NCI-H510A treated with DMSO at 0.1 percent for 48 hours (cell line): ENCODE measurements at places on chromosomes 3 and 15.

- no peak for DNase-seq
Observed at GRCh38 chr15:55673287-55673686, 69.7 kb downstream of the PRTG start.

- no peak for DNase-seq
Observed at GRCh38 chr3:188128905-188129304, 25.1 kb upstream of the LPP start.

- no peak for DNase-seq
Observed at GRCh38 chr3:197547306-197548011, 8.3 kb downstream of the BDH1 start.

DNA sequence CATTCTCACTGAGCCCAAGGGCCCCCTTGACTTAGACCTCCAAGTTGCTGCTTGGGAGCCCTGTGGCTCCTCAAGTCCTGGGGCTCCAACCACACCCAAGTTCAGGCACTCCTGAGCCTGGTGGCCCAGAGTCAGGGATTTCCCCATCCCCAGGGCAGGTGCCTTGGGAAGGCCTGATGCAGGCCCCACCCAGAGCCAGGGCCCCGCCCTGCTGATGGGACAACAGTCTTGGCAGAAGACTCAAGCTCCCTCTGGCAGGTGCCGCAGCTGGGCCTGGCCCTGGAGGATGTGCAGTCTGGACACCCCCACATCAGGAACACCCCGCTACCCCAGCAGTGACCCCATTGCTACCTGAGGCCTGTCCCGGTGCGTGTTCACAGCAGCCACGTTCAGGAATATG is 17.7 kb upstream of the SHISA5 start:
- DNase-seq = no peak

DNA sequence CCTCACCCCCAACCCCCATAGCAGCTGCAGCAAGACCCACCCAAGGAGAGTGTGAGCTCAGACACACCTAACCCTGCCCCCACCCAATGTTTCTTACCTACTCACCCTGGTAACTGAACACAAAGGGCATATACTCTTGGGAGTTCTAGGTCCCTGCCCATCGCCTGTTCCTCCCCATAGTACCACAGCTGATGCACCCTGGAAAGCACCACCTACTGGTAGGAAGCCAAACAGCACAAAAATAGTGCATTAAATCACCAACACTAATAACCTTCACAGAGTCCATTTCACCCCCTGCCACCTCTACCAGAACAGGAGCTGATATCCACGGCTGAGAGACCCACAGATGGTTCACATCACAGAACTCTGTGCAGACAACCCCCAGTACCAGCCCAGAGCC is 245.2 kb downstream of the EFHB start:
- DNase-seq = no peak

- DNase-seq = no peak
Observed at GRCh38 chr15:41689834-41690233, 29.6 kb downstream of the MGA start.

GRCh38 chr15:96894659-96895058 is 564.2 kb downstream of the NR2F2 start:
- no peak for DNase-seq

DNA sequence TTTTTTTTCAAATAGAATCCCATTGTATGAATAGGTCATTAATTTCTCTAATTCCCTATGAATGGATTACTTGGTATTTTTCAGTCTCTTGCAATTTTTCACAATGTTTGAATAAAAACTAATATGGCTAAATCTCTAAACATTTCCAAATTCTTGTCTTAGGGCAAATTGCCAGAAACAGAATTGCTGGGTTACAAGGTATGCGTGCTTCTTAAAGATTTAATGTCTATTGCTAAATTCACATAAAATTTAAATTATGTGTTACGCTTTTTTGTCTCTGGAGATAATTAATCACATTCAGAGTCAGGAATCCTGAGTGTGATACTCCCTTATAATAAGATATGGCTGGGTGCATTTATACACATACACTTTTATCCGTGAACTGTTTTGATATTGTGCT is 264.5 kb upstream of the TBL1XR1 start:
- DNase-seq = no peak
